ENCODE measurements at places on chromosomes 1 and 21.

DNA sequence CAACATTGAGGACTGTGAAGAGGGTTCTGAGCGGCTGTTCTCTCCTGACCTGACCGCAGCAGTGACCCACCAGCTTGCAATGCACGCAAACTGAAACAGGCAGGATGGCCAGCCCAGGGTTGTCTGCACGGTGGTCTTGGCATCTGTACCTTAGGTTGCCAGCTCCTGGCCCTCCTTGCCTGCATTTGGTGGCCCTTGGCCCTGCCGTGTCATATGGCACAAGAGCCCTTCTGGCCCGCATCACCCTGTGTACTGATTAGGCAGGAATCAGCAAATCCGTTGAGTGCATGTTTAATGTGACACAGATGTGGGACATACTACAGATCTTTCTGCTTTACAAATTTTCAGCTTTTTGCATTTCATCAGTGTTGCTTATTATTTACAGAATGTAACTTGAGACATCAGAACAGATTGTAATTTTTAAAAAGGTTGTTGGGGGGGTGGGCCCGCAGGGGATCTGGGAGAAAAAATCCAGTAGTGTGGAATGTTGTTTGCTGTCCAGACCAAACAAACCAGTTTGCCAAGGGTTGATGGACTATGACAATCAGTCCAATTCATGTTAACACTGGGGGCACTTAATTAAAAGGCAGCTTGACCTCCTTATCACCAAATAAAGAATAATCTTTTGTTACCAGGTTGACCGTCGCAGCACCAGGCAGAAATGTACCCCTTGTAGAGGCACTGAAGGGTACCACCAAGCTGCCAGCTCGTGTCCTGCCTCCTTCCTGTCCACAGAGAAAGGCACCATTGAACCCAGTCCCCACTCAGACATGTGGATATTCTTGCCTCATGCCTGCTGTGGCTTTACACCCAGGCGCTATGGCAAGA lies 132.6 kb downstream of the DHRS3 start:
- DNase-seq: peak; percentile 39

GRCh38 chr1:84745857-84746256 lies 55.6 kb upstream of the SSX2IP start:
- DNase-seq: no peak

GRCh38 chr1:233625510-233625981 lies 11.6 kb downstream of the KCNK1 start:
- peak; percentile 32 for DNase-seq

GRCh38 chr1:92839442-92839841 lies 7.6 kb downstream of the RPL5 start:
- DNase-seq: no peak

All from foreskin fibroblast (primary cell).